ENCODE measurements at places on chromosomes 2 and 18. TPM values are rescaled to one million over a fixed set of nuclear protein-coding genes. Genes with fewer than 3 reads are reported as not detected.

Gene RSAD2
- 1.5 TPM for total RNA-seq

Gene EHD3
- total RNA-seq: 22.1 TPM

Gene KHK
- 1.2 TPM for total RNA-seq

Gene HOXD11
- 3.0 TPM for total RNA-seq

Gene KIF1A
- total RNA-seq: not detected

Gene GCG
- total RNA-seq: not detected

Gene POMC
- 1.1 TPM for total RNA-seq

Gene TMEM37
- not detected for total RNA-seq

Gene PRLH
- total RNA-seq: not detected

Gene MCEE
- 15.2 TPM for total RNA-seq

Gene SDC1
- total RNA-seq: 117 TPM

Gene NCKAP5
- total RNA-seq: 1.6 TPM

Gene CRYGD
- not detected for total RNA-seq

Gene TET3
- 4.2 TPM for total RNA-seq

Gene FKBP1B
- total RNA-seq: 10.9 TPM

Gene EVA1A
- 35.9 TPM for total RNA-seq

Gene GLI2
- 5.1 TPM for total RNA-seq

Gene ZEB2
- 44.4 TPM for total RNA-seq

Gene NEB
- 0.12 TPM for total RNA-seq

Gene KRTCAP3
- not detected for total RNA-seq

Gene ASB1
- total RNA-seq: 47.7 TPM

Gene PLEKHA3
- 6.9 TPM for total RNA-seq

Gene KCNG2
- total RNA-seq: not detected

Gene SF3B1
- total RNA-seq: 225 TPM

Gene MOGAT1
- not detected for total RNA-seq

Gene DNAH7
- 1.4 TPM for total RNA-seq

Gene ITGA4
- total RNA-seq: 83.0 TPM

Gene AKAIN1
- not detected for total RNA-seq

Gene SERPINB4
- total RNA-seq: not detected

Gene PTH2R
- total RNA-seq: 0.25 TPM

Gene DYNAP
- not detected for total RNA-seq

Gene FAM161A
- 3.9 TPM for total RNA-seq

Gene GAREM2
- 0.22 TPM for total RNA-seq

Gene MTCL1
- total RNA-seq: 18.8 TPM

Gene CLEC4F
- not detected for total RNA-seq

Gene SPEG
- total RNA-seq: 60.6 TPM

Gene CXCR4
- total RNA-seq: 0.11 TPM

Gene ANKRD30B
- total RNA-seq: 0.55 TPM

Gene REG1B
- not detected for total RNA-seq

Data from uterine smooth muscle cell (primary cell).